Choroid plexus epithelial cell (primary cell): ENCODE measurements at places on chromosomes 7 and 10.

GRCh38 chr7:135372222-135372621, 137.7 kb downstream of the CNOT4 start:
- no peak for DNase-seq

GRCh38 chr10:125023255-125023654, 81.3 kb downstream of the ZRANB1 start:
- DNase-seq = no peak

- no peak for DNase-seq
Measured at GRCh38 chr7:137658190-137658900, 188.4 kb downstream of the DGKI start.

DNA sequence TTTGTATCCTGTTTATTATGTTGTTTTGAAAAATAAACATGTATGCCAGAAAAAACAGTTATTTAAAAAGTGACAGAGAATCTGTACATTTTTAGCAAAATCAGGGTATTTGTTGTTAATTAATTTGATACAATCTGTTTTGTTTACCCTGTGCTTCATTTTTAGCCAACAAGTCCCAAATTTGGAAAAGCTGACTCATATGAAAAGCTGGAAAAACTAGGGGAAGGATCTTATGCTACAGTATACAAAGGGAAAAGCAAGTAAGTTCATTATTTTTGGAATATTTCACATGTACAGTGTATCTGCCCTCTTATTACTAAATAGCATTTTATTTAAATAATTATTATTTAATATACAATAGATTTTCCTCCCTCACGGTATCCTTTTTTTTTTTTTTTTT, 151.4 kb downstream of the CDK14 start:
- no peak for DNase-seq

- DNase-seq = no peak
Measured at GRCh38 chr10:80415734-80416478, 7.6 kb downstream of the PRXL2A start.

DNA sequence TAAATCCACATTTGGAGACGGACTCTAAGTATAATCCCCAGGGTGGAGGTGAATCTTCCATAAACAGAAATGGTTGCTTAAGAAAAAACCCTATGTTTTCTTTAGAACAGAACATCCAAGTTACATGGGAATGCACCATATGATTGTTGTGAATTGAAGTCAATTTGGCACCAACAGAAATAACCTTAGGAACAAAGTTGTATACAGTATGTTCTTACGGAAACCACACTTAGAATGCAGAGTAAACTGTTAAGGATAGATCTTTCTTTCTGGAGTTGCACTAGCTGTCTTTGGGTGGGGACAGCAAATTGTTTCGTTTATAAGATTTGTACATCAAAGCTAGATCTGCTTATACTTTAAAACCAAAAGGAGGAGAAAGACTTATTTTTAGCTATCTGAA, 316.4 kb downstream of the PTEN start:
- DNase-seq = peak; percentile 20

GRCh38 chr7:101635484-101635883, 6.4 kb upstream of the MYL10 start:
- no peak for DNase-seq

- DNase-seq = no peak
Measured at GRCh38 chr7:127189074-127189473, 63.7 kb downstream of the GRM8 start.

- no peak for DNase-seq
Measured at GRCh38 chr7:96380111-96380512, 58.2 kb upstream of the SLC25A13 start.

- peak; percentile 83 for DNase-seq
Measured at GRCh38 chr10:87054373-87055295, 34.5 kb downstream of the FAM25A start.

DNA sequence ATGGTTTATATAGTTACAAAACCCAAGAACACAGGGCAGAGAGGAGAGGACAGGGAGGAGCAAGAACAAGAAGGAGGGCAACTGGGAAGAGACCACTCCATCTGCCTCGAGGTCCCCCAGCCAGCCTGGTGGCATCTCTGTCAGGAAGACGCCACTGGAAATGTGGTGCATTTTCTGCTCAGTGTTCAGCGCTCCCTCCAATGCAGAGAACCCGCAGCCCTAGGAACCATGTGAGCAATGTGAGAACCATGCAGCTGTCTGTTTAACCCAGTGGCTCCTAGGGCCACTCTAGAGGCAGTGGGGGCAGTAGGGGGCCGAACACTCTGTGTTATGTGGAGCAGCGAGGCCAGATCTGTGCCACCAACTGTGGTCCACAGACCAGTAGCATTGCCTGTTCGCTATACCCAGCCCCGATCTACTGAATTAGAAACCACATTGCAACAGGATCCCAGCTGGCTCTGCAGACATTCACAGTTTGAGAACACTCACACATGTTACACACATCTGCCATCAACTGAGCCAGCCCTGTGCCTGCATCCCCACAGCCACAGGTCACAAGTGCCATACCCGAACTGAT, 110.2 kb downstream of the CPXM2 start:
- DNase-seq = no peak

- no peak for DNase-seq
Measured at GRCh38 chr10:63072951-63073350, 60.2 kb upstream of the NRBF2 start.
